ENCODE measurements at places on chromosomes 5 and 9.

DNA sequence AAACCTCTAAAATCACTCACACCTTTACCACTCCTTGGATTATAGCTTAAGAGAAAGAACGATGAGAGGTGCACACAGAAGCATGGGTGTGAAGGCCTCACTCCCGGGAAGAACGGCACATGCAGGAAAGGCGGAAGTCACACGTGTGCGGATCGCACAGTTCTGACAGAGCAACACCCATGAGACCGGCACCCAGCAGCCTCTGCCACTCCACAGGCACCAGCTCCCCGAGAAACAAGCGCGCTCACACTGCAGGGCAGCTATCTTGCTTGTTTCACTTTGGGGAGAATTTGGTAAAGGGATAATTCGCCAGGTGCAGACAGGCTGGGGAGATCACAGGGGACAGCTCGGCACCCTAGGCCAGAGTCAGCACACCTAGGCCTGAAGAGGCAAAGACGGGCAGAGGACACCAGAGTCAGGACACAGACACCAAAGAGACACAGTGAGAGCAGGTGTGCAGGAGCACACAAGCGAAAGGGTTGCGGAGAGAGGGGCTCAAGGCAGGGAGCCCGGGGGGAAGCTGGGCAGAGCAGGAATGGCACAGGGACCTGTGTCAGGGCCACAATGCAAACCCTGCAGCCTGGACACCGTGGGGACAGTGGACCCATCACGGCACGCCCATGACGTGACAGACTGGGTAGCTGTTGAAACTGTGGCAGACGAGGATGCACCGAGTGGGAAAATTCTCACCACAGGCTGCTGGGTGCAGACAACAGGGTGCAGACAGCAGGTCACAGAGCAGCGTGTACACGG lies 81.7 kb downstream of the CAMSAP1 start:
- DNase-seq: no peak

- DNase-seq: no peak
These were observed 176.7 kb upstream of the PRDM9 start for GRCh38 chr5:23330726-23331125.

- no peak for DNase-seq
These were observed 199.9 kb downstream of the AOPEP start for GRCh38 chr9:94926431-94926800.

DNA sequence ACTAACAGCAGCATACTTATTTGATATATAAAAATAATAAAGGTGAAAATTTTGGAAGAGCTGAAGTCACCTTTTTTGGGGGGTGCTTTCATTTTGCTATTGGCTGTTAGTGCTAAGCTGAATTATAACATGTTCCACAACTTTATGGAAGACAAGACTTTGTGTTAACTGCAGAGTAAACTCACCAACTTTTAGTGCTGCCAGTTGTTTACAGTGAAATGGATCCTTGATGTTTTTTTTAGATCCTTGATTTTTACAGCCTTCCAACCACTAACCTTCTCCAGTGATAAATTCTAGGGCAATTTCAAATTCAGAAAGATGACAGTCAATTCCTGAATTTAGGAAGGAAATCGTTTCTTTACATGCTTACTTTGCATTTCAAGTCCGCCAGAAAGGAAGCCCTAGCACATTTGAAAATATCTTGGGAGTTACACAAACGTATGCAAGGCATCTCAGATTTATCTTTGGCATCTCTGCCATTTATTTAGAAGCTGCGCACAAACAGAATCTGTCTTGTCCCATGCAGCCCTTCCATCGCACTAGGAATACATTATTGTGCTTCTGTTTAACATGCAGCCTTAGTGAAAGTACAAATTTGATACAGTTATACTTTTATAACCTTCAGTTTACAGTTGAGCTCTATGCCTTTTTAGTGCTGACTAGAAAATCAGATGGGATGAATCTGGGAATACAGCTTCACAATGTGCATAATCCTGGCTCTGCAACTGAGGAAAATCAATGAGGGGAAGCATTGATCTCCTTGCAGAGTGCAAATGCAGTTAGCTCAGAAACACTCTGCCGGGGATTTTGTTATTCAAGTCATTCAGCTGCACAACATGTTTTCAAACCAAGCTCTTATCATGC lies 142.4 kb upstream of the ZNF608 start:
- DNase-seq: no peak

DNA sequence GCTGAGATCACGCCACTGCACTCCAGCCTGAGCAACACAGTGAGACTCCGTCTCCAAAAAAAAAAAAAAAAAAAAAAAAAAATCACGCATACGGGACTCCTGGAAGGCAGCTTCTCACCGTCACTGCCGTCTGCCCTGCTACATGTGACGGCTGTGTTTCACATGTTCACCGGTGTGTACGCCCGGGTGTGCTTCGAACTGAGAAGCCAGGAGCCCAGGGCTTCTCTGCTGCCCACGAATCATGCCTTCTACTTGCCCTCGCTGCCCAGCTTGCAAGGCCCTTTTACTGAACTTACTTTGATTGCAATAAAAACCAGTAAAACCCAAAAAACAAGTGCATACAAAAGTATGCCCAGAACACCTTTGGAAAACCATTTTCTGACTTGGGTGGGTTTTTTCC lies 5.8 kb upstream of the NKD2 start:
- no peak for DNase-seq

Measured in ACHN (cell line).